ENCODE measurements at places on chromosomes 4 and X.

DNA sequence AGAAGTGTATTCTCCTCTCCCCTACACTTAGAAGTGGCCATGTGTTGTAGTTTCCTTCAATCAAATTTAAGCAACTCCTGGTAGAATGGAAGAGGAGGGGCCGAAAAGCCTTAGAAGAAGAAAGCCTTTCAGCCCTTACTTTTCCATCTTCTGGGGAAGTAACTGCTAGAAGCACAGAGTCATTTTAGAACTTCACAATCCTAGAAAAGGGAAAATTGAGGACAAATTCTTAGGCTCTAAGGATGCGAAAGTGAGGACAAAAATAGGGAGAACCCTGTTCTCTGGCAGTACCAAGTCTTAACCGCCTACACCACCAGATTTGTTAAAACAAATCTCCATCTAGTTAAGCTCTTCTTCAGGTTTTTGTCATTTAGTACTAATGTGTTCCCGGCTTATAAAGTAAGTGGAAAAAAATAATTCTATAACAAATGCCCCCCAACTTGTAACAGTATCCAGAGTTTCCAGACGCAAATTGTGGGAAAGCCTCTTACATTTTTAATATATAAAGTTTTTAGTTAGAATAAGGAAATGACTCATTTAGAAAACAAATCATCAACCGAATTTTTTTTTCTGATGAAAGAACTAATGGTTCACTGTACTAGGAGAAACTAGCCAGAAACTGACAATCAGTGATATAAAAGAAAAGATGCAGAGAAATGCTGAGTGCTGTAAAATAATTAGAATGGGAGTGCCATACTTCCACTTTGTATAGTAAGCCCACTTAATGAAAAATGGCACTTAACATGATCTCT is 76.0 kb downstream of the ARAP2 start:
- no peak for DNase-seq

GRCh38 chr4:84582988-84583875 is at the start of gene CDS1:
Gene CDS1 (plus strand): TSS chr4:84583127. CDS start chr4:84583402, 275 bp downstream.
- DNase-seq: peak; percentile 50

- DNase-seq: no peak
Observed at GRCh38 chr4:99165978-99166377, 21.9 kb upstream of the ADH4 start.

DNA sequence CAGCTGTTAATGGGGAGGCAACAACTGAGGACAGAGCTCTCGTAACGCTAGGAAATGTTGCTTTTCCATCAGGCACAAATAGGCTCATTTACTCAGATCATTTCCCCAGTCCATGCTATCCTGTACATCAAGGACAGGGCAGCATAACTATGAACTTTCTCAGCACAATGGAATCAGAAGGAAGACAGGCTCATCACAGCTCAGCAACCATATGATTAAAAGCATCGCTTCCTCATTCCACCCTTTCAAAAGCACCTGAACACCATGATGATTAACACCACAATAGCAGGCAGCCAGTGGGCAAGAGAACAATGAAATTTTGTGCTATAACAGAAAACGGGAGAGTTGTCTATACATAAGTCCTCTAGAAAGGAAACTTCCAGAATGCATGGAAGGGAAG is 297.8 kb downstream of the ZNF674 start:
- no peak for DNase-seq

GRCh38 chrX:64151911-64152310 is 53.6 kb downstream of the AMER1 start:
- DNase-seq: no peak

GRCh38 chrX:39921838-39922237 is 175.9 kb downstream of the BCOR start:
- no peak for DNase-seq

- peak; percentile 50 for DNase-seq
Observed at GRCh38 chr4:26787461-26788340, 72.9 kb upstream of the STIM2 start.

DNA sequence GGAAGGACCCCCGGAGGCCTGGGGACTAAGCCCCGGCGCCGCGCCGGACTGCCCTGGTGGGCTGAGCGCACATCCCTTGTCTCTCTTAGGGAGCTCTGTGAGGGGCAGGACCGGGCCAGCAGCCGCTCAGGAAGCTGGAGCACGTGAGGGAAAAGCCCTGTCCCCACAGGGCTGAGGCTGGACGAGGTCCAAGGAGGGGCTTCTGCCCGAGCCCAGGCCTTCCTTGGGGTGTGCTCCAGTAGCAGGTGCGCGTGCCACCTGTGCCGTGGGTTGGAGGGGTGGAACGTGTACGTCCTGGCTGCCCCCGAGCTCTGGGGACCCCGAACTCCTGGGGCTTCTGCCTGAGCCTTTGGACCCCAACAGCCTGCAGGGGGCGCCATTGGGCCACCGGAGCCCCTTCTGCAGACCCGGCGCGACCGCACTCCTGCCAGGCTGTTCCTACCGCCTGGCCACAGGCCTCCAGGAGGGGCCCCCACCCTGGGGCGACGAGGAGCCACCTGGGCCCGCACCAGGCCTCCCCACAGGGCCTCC is 27.2 kb downstream of the TACC3 start:
- peak; percentile 85 for DNase-seq

GRCh38 chr4:150464523-150464922 is 117.4 kb upstream of the MAB21L2 start:
- DNase-seq: no peak

GRCh38 chrX:39729981-39730661 is 367.6 kb downstream of the BCOR start:
- peak; percentile 93 for DNase-seq

DNA sequence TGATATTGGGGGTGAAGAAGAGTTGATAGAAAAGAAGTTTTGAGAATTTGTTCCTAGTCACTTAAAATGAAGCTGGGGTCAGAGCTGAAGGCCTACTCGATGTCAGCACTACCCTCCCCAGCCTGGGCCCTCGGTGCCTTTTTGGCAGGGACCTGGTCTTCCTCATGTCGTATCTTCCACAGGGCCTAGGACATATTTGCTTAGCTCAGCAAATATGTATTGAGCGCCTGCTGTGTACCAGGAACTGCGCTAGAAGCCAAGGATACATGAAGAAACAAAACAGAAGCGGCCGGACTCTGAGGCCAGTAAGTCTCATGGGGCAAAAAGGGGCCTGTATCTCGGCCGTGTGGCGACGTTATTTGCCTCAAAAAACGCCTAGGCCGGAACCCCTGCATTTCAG is 44.3 kb downstream of the DCTD start:
- no peak for DNase-seq

- DNase-seq: no peak
Observed at GRCh38 chr4:78661921-78662521, 110.5 kb downstream of the ANXA3 start.

DNA sequence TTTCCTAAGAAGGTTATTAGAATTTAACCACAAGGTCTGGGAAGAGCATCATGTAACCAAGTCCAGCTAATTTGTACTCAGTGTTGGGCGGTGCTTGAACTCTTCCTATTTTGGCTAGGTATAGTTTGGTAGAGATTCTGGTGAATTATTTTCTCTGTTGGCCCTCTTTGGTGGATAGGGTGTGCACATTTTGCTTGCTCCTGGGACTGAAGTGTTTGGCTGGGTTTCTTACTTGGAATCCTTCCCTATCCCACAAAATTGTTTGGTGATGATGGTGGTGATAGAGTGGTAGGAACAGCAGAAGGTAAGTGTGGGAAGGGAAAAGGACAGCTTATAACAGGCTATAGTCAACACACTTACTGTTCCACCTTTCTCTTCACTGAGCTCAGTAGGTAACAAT is 194.8 kb upstream of the GPC4 start:
- no peak for DNase-seq

GRCh38 chr4:158801066-158801465 is 32.2 kb downstream of the FNIP2 start:
- DNase-seq: no peak

- no peak for DNase-seq
Observed at GRCh38 chr4:17166954-17167353, 268.5 kb upstream of the LDB2 start.

- no peak for DNase-seq
Observed at GRCh38 chr4:101824500-101824899, 34.0 kb downstream of the BANK1 start.

DNA sequence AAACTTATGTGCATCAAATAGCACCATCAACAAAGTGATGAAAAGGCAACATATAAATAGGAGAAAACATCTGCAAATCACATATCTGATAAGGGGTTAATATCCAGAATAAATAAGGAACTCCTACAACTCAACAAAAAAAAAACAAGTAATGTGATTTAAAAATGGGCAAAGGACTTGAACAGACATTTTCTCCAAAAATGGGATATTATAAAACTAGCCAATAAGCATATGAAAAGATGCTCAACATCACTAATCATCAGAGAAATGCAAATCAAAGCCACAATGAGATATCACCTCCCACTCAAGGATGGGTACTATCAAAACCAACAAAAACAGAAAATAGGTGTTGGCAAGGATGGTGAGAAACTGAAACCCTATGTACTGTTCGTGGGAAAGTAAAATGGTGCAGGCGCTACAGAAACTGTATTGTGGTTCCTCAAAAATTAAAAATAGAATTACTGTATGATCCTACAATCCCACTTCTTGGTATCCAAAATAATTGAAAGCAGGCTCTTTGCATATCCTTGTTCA is 2.4 kb downstream of the DNAJB14 start:
- no peak for DNase-seq

DNA sequence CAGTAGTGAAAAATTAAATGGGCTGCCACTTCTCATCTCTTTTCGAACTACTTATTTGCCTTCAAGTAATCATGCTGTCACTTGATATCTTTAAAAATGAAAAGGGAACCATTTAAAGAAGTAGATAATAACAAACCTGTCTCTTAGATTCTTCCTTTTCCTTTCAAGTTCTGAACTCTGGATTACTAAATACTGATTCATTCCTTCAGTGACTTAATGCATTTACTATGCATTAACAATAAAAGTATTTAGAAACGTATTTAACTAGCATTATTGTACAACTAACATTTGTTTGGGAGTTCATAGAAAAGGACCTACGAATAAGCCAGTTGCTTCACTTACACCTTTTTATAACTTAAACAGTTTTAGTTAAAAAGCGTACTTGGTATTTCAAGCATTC is 61.1 kb upstream of the RAB33B start:
- no peak for DNase-seq

DNA sequence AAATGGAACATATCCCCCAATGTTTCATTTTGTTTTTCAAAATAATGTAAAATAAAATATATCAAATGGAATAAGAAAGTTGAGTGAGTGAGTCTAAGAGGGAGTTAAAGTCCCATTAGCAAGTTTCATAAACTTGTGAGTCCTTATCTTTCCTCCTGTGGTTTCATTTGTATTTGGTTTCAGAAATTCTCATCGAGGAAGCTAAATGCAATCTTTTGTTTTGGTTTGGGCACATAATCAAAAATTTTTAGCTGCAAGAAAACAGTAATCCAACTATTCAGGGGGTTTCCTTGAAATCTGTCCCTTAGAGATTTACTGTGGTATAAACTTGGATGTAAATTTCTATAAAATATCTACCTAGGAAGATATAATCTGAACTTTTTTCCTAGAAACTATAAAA is 124.2 kb downstream of the CAMK2D start:
- DNase-seq: no peak

DNA sequence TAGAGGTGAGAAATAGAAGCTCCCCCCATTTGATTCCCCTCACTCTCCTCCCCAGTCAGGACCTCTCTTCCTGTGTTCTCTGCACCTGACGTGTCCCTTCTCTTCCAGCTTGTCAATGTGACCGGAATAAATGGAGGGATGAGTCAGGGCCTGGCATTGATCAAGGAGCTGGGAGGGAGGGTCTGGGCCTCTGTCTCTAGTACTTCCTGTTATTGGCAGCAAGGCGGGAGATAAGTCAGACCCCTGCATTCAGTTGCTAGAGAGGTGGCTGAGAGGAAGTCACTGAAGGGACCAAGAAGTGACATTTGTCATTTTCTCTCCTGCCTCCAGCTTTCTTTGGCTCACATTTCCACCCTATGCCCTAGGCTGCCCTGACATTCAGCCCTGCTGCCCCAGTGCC is 35.1 kb upstream of the ZNF41 start:
- peak; percentile 57 for DNase-seq

- peak; percentile 41 for DNase-seq
Observed at GRCh38 chr4:142840516-142841123, 5.5 kb downstream of the INPP4B start.

GRCh38 chr4:78938474-78938867 is 767 bp downstream of the PAQR3 start:
- DNase-seq: no peak

DNA sequence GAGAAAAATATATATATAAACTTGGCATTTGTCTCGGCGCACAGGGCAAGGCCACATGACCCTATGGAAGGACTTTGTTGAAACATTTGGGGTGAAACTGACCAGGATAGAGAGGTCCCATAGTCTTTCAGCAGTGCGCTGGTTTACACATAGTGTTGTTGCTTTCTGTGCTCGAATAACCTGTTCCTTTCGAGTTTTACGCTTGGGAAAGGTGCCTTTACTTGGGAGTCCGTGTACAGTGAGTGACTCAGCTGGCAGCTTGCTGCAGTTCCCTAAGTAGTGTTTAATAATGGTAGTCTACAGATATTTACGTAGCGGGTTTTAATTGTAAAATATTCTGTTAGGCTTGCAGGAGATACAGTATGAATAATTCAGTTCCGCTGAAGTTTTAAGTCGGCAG is 578 bp downstream of the APOOL start:
- peak; percentile 28 for DNase-seq

DNA sequence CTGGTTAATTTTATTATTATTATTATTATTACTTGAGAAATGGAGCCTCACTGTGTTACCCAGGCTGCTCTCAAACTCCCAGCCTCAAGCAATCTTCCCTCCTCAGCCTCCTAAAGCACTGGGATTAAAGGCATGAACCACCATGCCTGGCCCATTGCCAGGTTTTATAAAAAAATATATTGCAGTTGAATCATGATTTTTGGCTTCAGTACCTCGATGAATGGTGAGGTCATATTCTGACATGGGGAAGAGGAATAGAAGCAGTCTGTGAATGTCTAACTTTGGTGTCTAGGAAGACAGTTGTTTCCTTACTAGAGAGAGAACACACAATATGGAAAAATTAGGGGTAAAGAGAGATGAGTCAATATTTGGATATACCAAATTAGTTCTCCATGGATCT is 32.0 kb downstream of the CCSER1 start:
- no peak for DNase-seq

DNA sequence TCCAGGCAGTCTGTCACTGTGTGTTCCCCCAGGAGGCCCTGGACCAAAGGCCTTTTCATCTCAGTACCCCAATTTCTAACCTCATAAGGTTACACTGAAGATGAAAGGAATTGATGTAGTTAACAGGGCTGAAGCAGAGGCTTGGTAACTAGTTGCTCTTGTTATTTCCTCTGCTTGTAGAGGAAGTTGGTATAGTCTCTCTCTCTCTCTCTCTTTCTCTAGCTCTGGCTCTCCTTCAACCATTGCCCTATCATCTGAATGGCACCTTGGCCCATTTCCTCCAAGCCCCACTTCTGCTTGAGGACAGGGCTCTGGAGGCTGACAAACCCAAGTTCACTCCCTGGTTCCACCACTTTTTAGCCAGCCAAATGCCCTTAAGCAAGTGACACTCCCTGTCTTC is 96.1 kb downstream of the MAMLD1 start:
- no peak for DNase-seq

Measured in KBM-7 (cell line).